Stomach (tissue), 19 donors: ENCODE measurements at places on chromosomes 3 and 15. TPM values are rescaled to one million over a fixed set of nuclear protein-coding genes. Genes with fewer than 3 reads are reported as not detected.

GRCh38 chr3:146142757-146143156, 18.2 kb downstream of the PLOD2 start:
- no peak overlapping the region for H3K4me3 ChIP-seq
- peak overlapping the region; percentile 51 for H3K27ac ChIP-seq
- H3K27me3 ChIP-seq = no peaks in the 10 kb centered on the region
- DNase-seq = peak; percentile 84
- peaks cover 54% of the 10 kb centered on the region for H3K4me1 ChIP-seq

GRCh38 chr3:54279005-54279583, 156.7 kb downstream of the CACNA2D3 start:
- peaks cover 5% of the 10 kb centered on the region for H3K27me3 ChIP-seq
- H3K4me3 ChIP-seq = no peak overlapping the region
- no peak for DNase-seq
- H3K27ac ChIP-seq = no peak overlapping the region
- H3K36me3 ChIP-seq = no peaks in the 10 kb centered on the region
- H3K4me1 ChIP-seq = no peaks in the 10 kb centered on the region

DNA sequence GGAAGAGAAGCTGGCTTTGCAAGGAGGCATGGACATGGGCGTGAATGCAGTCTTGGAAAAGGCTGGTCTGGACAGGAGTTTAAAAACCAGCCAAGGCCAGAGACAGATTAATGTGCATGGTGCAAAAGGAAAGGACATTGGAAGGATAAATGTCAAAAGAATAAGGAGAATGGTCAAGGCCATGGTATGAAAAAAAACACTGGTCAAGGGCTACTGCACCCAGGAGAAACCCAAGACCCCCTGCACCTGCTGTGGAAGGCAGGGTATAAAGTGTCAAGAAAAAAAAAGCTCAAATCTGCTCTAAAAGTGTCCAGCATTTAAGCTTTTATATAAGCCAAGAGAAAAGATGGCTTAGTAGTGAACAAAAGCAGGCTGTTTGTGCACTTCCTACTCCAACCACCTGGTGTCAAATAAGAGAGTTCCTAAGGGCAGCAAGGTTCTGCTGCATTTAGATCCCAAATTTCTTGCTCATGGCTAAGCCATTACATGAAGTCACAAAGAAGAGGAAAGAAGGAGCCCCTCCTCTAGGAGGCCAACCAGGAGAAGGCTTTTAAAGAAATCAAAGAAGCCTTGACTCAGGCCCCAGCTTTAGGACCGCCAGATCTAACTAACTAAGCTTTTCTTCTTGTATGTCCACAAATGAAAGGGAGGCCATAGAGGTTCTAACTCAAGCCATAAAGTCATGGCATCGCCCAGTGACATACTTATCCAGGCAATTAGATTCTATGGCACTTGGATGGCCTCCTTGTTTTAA, 16.9 kb downstream of the CCR4 start:
- no peaks in the 10 kb centered on the region for H3K27me3 ChIP-seq
- H3K36me3 ChIP-seq = no peaks in the 10 kb centered on the region
- no peak for DNase-seq
- H3K27ac ChIP-seq = no peak overlapping the region

DNA sequence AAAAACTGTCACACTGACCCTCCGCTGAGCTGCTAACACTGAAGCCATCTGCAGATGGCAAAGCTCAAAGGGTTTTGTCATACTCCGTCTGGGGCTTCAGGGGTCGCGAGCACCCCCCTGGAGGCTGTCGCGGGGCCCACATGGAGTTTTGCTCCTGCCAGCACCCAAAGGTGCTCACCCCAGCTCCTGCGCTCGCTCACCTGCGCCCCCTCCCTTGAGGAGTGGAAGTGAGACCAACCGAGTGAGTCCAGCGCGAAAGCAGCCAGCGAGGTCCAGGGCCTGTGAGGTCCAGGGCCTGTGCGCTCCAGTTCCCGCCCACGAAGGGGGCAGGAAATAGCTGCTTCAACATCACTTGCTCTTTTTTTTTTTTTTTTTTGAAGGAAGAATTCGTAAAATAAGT, 208.5 kb downstream of the ROBO2 start:
- no peaks in the 10 kb centered on the region for H3K27me3 ChIP-seq
- DNase-seq = no peak
- H3K4me1 ChIP-seq = no peaks in the 10 kb centered on the region
- H3K27ac ChIP-seq = no peak overlapping the region

DNA sequence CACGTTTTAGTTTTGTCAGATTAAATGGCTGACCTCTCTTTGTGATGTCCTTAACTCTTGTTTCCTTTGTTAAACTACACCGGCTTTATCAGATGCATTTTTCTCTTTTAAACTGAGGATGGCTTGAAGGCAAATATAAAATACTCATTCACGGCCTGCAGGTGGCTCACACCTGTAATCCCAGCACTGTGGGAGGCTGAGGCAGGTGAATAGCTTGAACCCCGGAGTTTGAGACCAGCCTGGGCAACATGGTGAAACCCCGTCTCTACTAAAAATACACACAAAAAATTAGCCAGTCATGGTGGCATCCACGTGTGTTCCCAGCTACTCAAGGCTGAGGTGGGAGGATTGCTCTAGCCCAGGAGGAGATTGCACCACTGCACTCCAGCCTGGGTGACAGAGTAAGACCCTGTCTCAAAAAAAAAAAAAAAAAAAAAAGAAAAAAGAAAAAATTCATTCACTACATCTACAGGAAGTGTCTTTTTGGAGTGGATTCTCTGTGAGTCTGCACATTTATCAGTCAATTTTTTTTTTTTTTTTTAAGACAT, 34.7 kb upstream of the SACM1L start:
- H3K4me1 ChIP-seq = peaks cover 57% of the 10 kb centered on the region
- H3K27me3 ChIP-seq = no peaks in the 10 kb centered on the region
- no peak overlapping the region for H3K4me3 ChIP-seq
- H3K27ac ChIP-seq = peak overlapping the region; percentile 66
- H3K36me3 ChIP-seq = peaks cover 5% of the 10 kb centered on the region
- no peak for DNase-seq

DNA sequence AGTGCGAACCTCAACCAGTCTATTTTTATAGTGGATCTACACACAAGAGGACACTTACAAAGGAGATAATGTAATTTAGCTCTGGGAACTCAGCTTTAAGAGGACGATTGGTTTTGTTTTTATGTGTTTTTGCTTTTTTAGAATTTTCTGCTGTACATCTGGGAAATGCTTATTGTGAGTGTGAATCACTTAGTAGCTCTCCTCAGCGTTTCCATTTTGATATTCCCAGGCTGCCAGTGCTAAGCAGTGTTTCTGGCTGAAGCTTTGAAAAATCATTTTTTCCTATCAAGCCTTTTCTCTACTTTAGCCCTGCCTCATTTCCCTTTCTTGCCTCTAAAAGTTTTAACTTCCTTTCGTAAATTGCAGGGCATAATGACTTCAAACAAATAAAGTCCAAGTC, 117.9 kb downstream of the RBMS3 start:
- no peaks in the 10 kb centered on the region for H3K36me3 ChIP-seq
- no peak overlapping the region for H3K4me3 ChIP-seq
- no peaks in the 10 kb centered on the region for H3K27me3 ChIP-seq
- H3K27ac ChIP-seq = no peak overlapping the region

- H3K4me1 ChIP-seq = no peaks in the 10 kb centered on the region
- H3K4me3 ChIP-seq = no peak overlapping the region
- no peak for DNase-seq
Observed at GRCh38 chr3:172246107-172246844, 202.0 kb downstream of the GHSR start.

- H3K4me1 ChIP-seq = no peaks in the 10 kb centered on the region
- H3K4me3 ChIP-seq = no peak overlapping the region
Observed at GRCh38 chr3:28824316-28824715, 456.6 kb upstream of the RBMS3 start.

- no peak overlapping the region for H3K27ac ChIP-seq
- no peaks in the 10 kb centered on the region for H3K36me3 ChIP-seq
- DNase-seq = no peak
- no peak overlapping the region for H3K4me3 ChIP-seq
- no peaks in the 10 kb centered on the region for H3K4me1 ChIP-seq
Observed at GRCh38 chr15:69706353-69707097, 253.9 kb downstream of the RPLP1 start.

DNA sequence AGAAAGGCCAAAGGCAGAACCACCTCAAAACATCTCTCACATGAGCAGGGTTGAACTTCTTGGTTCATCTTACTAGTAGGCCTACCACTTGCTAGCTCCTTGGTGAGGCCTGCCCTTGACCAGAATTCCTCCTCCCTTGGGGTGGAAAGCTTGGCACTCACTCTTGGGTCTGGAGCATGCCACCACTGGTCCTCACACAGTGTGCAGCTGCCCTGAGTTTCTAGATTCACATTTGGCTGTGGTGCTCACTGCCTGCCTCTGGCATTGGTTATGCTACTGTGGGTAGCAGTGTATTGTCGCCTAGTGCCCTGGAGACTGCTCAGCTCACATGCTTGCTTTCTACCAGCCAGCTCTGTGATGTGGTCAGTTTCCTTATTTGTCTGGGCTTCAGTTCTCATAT, 23.7 kb downstream of the OXNAD1 start:
- H3K4me1 ChIP-seq = peaks cover 17% of the 10 kb centered on the region
- no peak overlapping the region for H3K4me3 ChIP-seq
- H3K27me3 ChIP-seq = no peaks in the 10 kb centered on the region
- DNase-seq = no peak
- peak overlapping the region; percentile 51 for H3K27ac ChIP-seq

DNA sequence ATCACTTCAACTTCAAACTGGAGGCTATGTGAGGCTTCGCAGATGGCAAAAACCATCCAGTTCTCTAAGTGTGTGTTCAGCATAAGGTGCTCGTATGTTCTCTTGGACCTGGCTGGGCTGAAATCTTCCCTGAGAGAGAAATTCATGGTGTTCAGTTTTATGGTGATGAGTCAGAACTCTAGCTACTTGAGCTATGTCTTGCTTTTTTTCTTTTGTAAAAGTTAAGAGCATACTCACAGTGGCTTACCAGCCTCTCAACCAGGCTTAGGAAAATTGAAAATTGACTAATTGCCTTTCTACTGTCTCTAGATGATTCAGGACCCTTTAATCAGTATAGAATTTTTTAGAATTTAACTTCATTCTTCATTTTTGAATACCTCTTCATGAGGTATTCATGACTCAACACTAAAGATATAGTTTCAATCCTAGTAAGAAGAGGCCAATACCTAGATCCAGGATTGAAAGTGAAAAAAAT, 617.5 kb downstream of the TBL1XR1 start:
- H3K27ac ChIP-seq = no peak overlapping the region
- no peaks in the 10 kb centered on the region for H3K27me3 ChIP-seq
- H3K4me3 ChIP-seq = no peak overlapping the region
- no peaks in the 10 kb centered on the region for H3K4me1 ChIP-seq
- no peaks in the 10 kb centered on the region for H3K36me3 ChIP-seq

DNA sequence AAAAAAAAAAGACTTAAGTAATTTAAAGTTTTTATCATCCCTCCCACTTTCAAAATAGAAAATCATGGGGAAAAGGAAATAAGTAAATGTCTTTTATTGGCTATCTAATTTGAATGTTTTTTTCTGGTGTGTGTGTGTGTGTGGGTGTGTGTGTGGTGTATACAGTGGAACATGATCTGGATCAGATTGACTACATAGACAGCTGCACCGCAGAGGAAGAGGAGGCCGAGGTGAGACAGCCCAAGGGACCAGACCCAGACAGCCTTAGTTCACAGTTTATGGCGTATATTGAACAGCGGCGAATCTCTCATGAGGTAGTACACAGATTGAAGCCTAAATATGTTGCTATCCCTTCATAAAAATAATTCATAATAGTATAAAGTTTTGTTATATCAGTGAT, 44.5 kb downstream of the LRCH3 start:
- H3K36me3 ChIP-seq = peaks cover 90% of the 10 kb centered on the region
- H3K4me1 ChIP-seq = no peaks in the 10 kb centered on the region
- H3K4me3 ChIP-seq = no peak overlapping the region
- no peaks in the 10 kb centered on the region for H3K27me3 ChIP-seq

- no peak for DNase-seq
- H3K27ac ChIP-seq = no peak overlapping the region
- no peaks in the 10 kb centered on the region for H3K36me3 ChIP-seq
- no peaks in the 10 kb centered on the region for H3K4me1 ChIP-seq
- H3K4me3 ChIP-seq = no peak overlapping the region
Observed at GRCh38 chr3:57411715-57412114, 119.2 kb upstream of the ASB14 start.

DNA sequence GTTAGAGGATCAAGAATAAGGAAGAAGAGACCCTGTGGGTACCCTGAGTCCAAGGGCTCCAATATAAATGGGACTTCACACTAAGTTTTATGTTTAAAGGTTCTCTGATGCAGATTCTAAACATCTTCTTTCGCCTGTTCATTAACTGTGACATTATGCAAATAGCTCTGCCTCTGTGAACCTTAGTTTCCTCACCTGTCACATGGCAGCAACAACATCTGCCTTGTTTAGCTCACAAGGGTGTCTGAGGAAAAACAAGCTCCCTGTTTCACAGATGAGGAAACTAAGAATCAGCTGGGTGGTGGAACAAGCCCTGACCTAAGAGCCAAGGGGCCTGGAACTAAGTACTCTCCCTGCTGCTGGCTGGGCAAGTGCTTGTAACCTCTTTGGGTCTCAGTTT, 40.8 kb downstream of the GOLGA6L1 start:
- no peak for DNase-seq
- no peaks in the 10 kb centered on the region for H3K36me3 ChIP-seq
- H3K27ac ChIP-seq = no peak overlapping the region
- no peaks in the 10 kb centered on the region for H3K4me1 ChIP-seq

- H3K27ac ChIP-seq = no peak overlapping the region
- DNase-seq = no peak
- H3K4me1 ChIP-seq = no peaks in the 10 kb centered on the region
- no peaks in the 10 kb centered on the region for H3K27me3 ChIP-seq
- no peaks in the 10 kb centered on the region for H3K36me3 ChIP-seq
- no peak overlapping the region for H3K4me3 ChIP-seq
Observed at GRCh38 chr15:39095218-39095879, 485.5 kb upstream of the THBS1 start.

- peak overlapping the region; percentile 83 for H3K27ac ChIP-seq
- H3K4me1 ChIP-seq = peaks cover 2% of the 10 kb centered on the region
- DNase-seq = peak; percentile 40
- H3K36me3 ChIP-seq = no peaks in the 10 kb centered on the region
- H3K4me3 ChIP-seq = peak overlapping the region; percentile 76
- no peaks in the 10 kb centered on the region for H3K27me3 ChIP-seq
Observed at GRCh38 chr3:154121701-154122551, 736 bp downstream of the ARHGEF26 start.

DNA sequence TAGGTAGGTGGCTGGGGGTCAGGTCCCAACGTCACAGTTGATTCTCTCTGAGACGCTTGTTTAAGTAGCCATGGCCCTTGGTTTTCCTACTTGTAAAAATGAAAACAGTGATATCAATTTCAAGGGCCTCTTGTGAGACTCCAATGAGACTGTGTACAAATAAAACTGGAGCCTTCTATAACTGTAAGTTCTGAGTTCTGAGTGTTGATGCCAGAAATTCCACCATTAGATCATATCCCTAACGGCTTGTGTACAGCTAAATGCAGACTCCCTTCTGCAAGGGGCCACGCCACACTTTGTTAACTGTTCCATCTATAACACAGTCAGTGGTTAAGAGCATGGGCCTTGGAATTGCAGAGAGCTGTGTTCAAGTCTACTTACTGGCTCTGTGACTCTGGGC, 267.3 kb downstream of the TLE3 start:
- H3K27ac ChIP-seq = no peak overlapping the region
- no peak for DNase-seq
- no peaks in the 10 kb centered on the region for H3K4me1 ChIP-seq
- no peaks in the 10 kb centered on the region for H3K36me3 ChIP-seq
- no peak overlapping the region for H3K4me3 ChIP-seq
- H3K27me3 ChIP-seq = no peaks in the 10 kb centered on the region

Gene FNDC3B
- 62.5 TPM for total RNA-seq

Gene SLC22A14
- total RNA-seq = not detected

Gene GDPGP1
- under 0.01 TPM for total RNA-seq

Gene FBLN2
- 143 TPM for total RNA-seq

Gene RLBP1
- not detected for total RNA-seq

Gene GPR176
- 10.1 TPM for total RNA-seq

Gene ATRIP
- 2.3 TPM for total RNA-seq

Gene RBP2
- 52.7 TPM for total RNA-seq

Gene MEX3B
- 2.9 TPM for total RNA-seq

Gene GOLGA6B
- not detected for total RNA-seq

Gene SLC51B
- total RNA-seq = not detected

Gene HESX1
- total RNA-seq = not detected
